Sciatic nerve (tissue), 2 donors: ENCODE measurements at places on chromosomes 6 and 20.

GRCh38 chr6:107676042-107676441, 148.1 kb downstream of the SCML4 start:
- no peak for DNase-seq

GRCh38 chr6:17210683-17211082, 70.5 kb upstream of the RBM24 start:
- DNase-seq, result no peak

DNA sequence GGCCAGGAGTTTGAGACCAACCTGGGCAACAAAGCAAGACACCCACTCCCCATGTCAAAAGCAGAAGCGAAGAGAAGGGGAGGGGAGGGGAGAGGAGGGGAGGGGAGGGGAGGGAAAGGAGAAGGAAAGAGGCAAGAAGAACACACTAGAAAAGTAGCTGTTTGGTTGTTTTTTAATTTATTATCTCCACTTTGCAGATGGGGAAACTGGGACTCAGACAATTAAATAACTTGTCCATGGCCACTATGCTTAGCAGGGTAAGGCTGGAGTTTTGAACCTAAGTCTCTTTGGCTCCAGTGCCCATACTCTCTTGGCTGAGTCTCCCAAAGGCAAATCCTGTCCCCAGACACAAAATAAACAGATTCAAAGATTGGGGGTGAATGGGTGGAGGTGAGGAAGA, 12.4 kb upstream of the GHRH start:
- DNase-seq, result no peak

GRCh38 chr6:14786455-14786854, 459.4 kb upstream of the JARID2 start:
- no peak for DNase-seq

DNA sequence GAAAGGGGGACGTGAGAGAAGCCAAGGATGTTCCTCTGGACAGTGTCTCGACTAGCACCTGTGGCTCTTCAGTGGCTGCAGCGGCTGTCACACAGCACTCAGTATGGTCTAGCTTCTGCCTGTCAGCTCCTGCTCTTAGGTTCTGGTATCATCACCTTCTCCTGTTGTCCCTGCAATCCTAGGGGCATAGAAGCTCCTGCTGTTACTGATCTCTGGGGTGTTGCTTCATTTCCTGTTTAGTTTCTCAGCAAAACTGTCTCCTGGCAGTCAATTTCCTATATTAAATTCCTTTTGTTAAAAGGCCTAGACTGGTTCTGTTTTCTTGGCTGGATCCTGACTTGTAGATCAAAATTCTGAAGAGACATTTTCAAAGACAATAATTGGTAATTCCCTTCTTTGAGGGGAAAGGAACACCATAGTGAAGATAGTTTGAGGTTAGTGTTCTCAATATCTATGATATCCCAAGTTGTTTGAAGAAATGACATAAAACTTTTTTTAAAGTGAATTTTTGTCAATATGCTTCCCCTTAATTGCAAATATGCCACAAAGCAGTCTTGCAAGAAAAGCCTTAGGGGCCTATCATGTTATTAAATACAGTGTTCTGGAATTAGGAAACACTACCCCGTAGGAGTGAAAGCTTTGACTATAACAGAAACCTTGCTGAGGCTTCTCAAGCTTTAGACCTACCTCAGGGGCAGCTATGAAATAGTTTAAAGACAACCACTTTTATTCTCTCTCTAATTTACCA, 148.5 kb downstream of the KIF6 start:
- no peak for DNase-seq

DNA sequence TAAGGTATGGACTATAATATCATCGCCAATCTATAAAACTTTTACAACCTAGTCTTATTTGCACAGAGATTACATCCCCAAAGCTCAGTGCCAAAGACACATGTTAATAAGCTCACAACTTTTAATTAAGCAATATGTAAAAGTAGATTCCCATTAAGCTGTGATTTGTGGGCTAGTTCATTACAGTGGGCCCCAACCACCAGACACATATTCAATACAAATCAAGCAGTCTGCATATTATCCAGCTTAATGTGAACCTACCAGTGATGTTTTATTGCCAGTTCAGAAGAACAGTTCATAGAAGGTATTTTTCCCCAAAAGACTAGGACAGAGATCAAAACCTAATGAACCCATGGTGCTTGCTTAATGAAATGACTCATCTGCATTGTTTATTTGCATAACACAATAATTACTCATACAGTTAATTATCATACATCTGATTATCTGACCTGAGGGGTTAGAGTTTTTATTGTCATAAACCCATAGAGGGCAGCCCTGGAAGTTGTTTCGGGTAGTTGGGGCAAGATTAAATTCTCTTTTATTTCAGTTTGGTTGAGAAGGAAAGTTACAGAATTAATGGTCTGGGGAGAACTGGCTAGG, 831.0 kb downstream of the TFAP2A start:
- DNase-seq, result no peak

DNA sequence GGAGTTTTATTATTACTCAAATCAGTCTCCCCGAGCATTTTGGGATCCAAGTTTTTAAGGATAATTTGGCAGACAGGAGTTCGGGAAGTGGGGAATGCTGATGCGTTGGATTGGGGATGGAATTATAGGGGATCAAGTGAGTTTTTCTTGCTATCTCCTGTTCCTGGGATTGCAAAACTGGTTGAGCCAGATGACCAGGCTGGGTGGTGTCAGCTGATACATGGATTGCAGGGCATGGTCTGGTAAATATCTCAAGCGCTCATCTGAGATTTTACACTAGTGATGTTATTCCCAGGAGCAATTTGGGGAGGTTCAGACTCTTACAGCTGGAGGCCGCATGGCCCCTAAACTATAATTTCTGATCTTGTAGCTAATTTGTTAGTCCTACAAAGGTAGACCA, 54.7 kb downstream of the ENPP1 start:
- DNase-seq, result no peak

DNA sequence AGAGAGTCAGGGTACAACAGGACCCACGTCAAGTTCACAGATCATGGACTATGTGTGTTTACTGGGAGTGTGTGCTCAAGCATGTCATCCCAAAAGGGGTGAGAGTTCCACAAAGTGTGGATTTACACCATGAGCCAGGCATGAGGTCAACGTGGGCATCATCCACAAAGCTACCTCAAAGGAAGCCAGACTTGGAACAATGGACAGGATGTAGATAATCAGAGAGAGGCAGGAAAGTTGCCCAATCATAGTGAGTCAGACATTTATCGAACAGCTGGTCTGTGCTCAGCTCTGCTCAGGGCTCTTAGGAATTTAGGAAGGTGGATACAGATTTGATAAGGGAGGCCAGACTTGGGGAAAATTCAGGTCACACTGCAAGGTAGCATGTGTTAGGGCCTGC, 317.2 kb upstream of the CDYL start:
- no peak for DNase-seq

GRCh38 chr6:132484680-132485018, 28.3 kb downstream of the STX7 start:
- DNase-seq, result no peak

DNA sequence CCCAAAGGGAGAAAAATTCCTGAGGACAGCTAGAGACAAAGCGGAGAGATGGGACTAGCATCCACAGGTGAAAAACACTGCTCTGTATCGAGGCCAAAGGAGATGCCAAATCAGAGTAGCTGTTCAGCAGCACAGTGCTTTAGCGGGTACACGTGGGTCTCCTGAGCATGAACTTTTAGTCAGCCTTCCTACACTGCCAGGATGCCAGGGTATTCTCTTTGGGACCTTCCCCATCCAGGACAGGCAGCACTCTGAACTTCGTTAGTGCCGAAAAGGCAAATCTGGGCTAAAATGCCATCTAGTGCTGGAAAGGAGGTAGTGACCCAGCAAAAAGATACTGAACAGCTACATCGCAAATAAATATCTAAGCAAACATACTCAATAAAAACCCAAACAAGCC, 64.9 kb downstream of the C6orf58 start:
- DNase-seq, result no peak

DNA sequence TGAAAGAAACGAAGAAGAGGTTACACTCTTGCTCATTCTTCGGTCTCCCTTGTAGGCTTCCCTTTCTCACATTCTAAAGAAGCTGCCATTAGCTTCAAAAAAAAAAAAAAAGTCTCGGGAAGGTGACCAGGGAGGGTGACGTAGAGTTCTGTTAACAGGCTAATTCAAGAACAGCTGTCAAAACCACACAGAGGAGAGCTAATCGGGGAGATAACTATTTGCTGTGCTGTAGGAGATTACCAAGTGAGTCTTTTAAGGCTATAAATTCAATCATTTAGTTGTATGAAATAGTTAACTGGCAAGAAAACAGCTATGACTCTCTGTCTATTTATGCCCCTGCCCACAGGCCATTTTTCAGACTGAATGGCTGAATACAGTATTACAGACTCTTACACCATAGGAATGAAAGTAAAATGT, 256.8 kb downstream of the SYNE1 start:
- DNase-seq, result no peak

- DNase-seq, result peak; percentile 65
Observed at GRCh38 chr20:51220293-51220706, 197.4 kb upstream of the KCNG1 start.
